T-helper 2 cell (primary cell): ENCODE measurements at places on chromosomes 11 and 22.

DNA sequence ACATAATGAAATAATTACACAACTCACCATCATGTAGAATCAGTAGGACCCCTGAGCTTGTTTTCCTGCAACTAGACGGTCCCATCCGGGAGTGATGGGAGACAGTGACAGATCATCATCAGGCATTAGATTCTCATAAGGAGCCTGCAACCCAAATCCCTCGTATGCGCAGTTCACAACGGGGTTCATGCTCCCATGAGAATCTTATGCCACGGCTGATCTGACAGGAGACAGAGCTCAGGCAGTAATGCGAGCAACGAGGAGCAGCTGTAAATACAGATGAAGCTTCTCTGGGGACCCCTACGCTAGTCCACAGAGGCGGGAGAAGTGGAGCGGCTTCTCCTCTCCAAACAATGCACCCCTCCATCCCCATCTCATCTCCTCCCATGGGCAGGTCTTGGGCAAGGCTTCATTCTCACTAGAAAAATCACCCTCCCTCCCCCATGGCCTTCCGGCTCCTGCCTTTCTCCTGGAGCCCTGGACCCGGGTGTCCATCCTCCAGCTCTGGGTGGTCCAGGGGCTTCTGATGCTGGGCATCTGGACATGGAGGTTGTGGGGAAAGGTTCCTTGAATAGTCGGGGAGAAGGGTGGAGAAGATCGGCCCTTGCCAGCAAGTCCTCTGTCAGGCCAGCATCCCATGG lies 16.2 kb upstream of the RAC2 start:
- DNase-seq = no peak

GRCh38 chr11:57425565-57426438 lies 1.1 kb downstream of the SLC43A3 start:
- no peak for DNase-seq

DNA sequence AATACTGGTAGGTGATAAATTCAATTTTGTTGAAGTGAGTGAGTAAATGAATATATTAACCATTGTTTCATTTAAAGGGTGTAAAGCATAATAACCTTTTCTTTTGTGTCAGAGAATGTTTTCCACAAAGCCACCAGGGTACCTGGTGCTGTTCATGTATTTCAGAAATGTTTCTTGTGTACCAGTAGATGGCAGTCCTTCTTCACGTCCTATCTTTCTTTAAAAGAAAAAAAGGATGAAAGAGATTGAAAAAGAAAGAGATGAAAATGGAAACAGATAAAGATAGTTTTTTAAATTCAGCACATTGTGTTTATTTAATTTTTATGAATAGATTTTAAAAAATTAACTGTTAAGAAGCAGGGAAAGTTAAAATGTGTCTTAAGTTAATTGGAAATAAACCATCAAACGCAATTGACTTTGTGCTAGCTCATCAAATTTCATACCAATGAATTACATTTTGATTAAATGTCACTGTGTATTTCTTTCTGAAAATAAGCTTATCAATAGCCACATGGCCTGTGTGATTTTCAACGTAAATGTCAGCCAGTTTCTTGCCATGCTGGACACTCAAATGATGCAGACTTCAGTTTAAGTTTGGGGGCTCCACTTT lies 65.5 kb upstream of the CHORDC1 start:
- no peak for DNase-seq

GRCh38 chr11:134480136-134480712 lies 68.2 kb upstream of the B3GAT1 start:
- DNase-seq = no peak

GRCh38 chr11:56816259-56816658 lies 67.8 kb upstream of the OR9G4 start:
- DNase-seq = no peak
